ENCODE measurements at places on chromosomes 6 and 20. TPM values are rescaled to one million over a fixed set of nuclear protein-coding genes. Genes with fewer than 3 reads are reported as not detected.

UNC5CL gene
- polyA plus RNA-seq = 0.02 TPM

NELFE gene
- 51.4 TPM for polyA plus RNA-seq

SALL4 gene
- polyA plus RNA-seq = 0.57 TPM

DNA sequence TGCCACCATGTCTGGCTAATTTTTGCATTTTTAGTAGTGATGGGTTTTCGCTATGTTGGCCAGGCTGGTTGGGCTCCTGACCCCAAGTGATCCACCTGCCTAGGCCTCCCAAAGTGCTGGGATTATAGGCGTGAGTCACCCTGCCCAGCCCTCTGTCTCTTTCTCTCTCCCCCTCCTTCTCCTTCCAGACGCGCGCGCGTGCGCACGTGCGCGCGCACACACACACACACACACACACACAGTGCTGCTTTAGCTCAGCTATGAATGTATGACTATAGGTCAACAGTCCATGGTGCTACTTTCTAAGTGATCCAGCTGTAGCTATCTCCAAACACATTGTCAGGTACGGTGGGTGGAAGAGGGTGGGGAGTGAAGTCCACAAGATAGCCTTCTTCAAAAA, 449.5 kb downstream of the PHF3 start:
- no peak for DNase-seq

GRCh38 chr6:125339653-125340052, 37.9 kb upstream of the HDDC2 start:
- no peak for DNase-seq

GRCh38 chr6:11404838-11405237, 132.7 kb upstream of the TMEM170B start:
- no peak for DNase-seq

DNA sequence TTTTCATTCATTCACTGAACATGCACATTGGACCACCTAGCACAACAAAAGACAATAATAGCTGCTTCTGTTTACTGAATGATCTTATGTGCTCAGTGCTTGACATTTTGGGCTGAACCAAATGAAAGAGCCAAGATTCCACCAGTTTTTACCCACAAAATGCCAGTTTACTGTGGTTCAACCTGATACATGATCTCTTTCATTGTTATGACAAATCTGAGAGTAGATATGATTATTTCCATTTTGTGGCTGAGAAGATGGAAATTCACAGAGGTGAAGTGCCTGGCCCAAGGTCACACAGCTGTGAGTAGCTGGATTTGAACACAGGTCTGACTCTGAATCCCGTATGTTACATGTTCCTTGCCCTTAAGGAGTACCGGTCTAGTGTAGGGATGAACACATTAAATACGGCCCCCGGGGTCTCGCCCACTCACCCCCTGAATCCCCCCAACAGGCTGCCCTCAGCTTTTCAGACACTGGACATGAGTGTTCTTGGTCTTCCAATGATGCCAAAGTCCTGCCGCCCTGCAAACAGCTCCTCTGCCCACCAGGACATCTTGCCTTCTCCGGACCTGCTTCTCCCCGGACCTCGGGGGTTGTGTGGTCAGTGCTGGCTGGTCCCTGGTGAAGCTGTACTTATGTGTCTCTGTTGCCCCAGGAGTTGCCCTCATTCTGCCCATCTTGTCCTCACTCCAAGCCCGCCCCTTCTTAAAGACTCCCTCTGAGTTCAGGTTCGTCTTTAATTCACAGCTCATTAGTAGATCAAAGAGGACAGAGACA, 58.6 kb upstream of the SLC32A1 start:
- DNase-seq = no peak

DNA sequence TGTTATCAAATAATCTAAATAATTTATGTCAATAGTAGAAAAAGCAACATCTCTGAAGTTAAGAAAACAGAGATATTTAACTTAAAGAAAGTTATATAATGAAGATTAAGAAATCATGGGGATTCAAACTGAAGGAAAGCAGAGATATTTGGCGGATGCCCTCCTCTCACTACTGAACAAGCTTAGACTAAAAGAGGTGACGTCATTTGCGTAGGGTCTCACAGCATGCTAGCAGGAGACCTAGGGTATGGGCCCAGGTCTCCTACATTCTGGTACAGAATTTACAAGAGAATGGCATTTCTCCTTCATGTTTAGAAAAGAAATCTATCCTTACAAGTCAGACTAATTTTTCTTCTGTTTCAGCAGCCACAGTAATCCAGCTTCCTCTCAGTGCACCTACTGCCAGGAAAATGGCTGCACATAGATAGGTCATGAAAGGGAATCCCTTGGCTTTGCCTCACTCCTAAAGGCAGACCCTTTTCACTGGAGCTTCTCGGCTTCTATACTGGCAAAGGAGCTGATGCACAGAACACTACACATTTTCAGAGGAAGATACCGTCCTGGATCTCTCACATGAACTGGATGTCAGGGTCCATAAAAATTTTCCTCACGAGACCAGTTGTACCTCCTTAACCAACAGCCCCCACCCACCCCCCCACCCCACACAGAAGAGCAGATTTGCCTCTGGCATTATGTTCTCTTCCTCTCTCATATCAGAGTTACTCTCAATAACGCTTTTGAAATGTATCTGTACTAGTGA, 41.8 kb upstream of the DST start:
- DNase-seq = no peak

DNA sequence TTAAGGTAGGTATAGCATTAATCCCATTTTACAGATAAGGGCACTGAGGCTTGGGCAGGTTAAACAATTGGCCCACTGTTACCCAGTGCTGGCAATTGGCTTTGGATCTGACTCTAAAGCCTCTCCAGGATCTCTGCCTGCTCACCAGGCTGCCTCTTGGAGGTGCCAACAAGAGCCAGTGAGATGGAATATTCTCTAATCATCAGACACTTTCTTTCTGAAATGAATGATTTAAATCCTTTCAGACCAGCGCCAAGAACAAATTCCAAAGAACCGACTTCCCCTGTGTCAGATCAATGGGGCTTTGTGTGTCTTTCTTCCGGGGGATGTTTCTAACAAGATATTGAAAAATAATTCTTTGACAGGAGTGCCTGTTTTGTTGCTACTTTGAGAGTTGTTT, 23.6 kb downstream of the CYP39A1 start:
- DNase-seq = no peak

GRCh38 chr6:88916615-88917208, 46.7 kb downstream of the RNGTT start:
- no peak for DNase-seq

DNA sequence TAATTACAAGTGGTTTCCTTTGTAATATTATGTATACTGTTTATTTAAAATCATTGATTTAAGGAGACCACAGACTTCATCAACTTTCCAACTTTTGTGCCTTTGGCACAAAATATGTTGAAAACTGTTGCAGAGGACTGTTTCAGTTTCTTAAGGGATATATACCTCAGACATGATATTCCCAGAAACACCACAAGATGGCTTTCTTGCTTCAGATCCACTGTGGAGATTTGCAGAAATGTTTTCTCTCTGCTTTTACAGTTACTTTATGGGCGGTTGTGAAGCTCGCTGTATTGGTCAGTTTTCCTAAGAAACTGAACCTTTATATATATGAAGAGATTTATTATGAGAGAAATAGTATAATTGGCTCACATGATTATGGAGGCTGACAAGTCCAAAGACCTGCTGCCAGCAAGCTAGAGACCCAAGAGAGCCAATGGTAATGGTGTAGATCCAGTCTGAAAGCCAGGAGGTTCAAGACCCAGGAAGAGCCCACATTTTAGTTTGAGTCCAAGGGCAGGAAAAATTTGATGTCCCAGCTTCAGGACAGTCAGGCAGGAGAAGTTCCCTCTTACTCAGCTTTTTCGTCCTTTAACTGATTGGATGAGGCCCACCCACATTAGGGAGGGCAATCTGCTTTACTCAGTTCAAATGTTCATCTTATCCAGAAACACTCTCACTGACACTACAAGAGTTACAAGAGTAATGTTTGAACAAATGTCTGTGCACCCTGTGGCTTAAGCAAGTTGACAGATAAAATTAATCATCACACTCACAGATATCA, 12.8 kb downstream of the ME1 start:
- peak; percentile 39 for DNase-seq

DNA sequence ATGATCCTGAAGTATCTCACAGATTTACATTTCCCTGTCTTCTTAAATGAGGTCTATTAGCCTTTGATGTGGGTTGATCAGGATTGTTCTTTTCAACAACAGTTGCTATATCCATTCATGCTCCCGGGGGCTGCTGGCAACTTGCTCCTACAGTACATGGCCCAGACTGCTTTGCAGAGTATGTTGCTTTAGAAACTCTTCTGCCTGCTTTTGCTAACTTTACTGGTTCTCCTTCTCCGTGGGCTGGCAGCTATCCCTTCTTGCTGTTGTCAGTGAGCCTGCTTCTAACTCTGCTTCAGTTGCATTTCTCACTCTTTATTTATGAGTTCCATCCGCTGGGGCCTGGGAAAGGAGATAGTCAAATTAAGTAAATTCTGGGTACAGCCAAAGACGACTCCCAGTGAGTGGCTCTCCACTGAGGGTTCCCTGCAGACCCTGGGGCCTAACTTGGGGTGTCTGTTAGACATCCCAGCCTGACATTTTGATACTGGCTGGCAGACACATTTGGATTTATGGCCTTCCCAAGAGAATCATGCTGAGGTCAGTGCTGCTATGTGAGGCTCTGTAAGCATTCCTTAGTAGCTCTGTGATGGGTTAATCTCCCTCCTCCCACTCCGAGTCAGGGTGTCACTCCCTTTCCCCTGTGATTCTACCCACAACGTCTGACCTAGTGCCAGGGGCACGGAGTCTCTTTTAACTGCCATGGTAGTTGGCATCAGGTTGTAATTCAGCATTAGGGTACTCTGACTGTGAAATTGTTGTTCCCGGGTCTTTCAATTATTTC, 73.6 kb downstream of the SLX4IP start:
- no peak for DNase-seq

DNA sequence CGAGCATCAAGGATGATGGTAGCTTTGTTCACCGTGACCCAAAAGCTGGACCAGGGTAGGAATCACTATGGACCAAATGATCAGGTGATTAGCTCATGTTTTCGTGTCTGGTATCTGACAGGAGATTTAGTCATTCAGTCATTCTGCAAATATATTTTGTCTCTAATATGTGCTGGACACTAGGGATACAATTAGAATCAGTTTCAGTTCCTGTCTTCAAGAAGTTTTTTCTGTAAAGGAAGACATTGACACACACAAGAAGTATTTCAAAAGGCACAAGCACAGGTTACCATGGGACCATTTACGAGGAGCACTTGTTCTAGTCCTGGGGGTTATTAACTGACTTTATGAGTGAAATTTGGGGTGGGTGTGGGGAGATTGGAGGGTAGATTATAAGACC, 244.9 kb downstream of the HIVEP2 start:
- DNase-seq = no peak

- no peak for DNase-seq
Observed at GRCh38 chr6:16770701-16771569, 9.7 kb upstream of the ATXN1 start.

- peak; percentile 72 for DNase-seq
Observed at GRCh38 chr20:20547221-20547875, 165.1 kb downstream of the RALGAPA2 start.

- no peak for DNase-seq
Observed at GRCh38 chr20:39829661-39830060, 859.4 kb downstream of the MAFB start.

Data from AG04450 (cell line).